ENCODE measurements at places on chromosomes 5 and 9.

GRCh38 chr9:94084314-94084713, at the start of gene PTPDC1:
Gene PTPDC1, plus strand, starts transcription at chr9:94084464. Its CDS starts 67 bp downstream, at chr9:94084531.
- no peak for DNase-seq

GRCh38 chr9:112158656-112159367, 16.3 kb downstream of the SUSD1 start:
- DNase-seq = no peak

- DNase-seq = no peak
These were observed 398.0 kb downstream of the PSAT1 start for GRCh38 chr9:78694974-78695373.

- no peak for DNase-seq
These were observed 629.8 kb downstream of the EFNA5 start for GRCh38 chr5:107040907-107041306.

GRCh38 chr9:115263371-115264075, 145.6 kb upstream of the TNC start:
- DNase-seq = no peak

- DNase-seq = no peak
These were observed 142.3 kb downstream of the MARCHF11 start for GRCh38 chr5:16037121-16037845.

- no peak for DNase-seq
These were observed 98.2 kb downstream of the PCSK5 start for GRCh38 chr9:75988663-75989062.

GRCh38 chr5:151825445-151825844, 53.7 kb downstream of the G3BP1 start:
- DNase-seq = peak; percentile 72

DNA sequence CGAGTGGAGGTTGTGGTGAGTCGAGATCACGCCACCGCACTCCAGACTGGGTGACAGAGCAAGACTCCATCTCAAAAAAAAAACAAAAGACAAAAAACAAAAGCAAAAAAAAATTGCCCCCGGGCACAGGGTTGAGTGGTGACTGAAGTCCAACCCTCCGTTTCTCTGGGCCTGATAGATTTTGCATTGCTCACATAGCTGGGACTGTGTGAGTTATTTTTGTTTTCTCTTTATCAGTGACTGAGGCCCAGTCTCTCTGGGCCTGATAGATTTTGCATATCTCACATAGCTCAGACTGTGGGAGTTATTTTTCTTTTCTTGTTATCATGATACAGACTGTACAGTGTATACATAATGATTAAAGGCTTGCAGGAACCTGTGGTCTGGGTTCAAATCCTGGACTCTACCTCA, 2.6 kb upstream of the SLC28A3 start:
- no peak for DNase-seq

DNA sequence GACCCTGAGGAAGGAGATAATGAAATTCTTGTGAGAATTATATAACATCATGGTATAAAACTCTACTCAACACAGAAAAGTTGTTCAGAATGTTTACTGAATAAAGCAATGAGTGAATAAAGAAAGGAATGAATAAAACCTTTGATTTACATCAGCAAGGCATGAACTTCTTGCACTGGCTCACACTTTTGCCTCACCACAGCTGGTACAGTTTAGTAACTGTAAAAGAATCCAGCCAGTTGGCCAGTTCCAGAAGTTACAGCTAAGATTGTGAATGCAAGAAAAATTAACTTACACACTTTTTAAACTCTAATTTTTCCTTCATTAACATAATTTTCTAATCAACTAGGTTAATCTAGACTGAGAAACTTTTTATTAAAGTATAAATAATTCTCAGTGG, 490.9 kb downstream of the NFIB start:
- no peak for DNase-seq

All from D341Med (cell line).